ENCODE measurements at places on chromosomes 6 and 20.

DNA sequence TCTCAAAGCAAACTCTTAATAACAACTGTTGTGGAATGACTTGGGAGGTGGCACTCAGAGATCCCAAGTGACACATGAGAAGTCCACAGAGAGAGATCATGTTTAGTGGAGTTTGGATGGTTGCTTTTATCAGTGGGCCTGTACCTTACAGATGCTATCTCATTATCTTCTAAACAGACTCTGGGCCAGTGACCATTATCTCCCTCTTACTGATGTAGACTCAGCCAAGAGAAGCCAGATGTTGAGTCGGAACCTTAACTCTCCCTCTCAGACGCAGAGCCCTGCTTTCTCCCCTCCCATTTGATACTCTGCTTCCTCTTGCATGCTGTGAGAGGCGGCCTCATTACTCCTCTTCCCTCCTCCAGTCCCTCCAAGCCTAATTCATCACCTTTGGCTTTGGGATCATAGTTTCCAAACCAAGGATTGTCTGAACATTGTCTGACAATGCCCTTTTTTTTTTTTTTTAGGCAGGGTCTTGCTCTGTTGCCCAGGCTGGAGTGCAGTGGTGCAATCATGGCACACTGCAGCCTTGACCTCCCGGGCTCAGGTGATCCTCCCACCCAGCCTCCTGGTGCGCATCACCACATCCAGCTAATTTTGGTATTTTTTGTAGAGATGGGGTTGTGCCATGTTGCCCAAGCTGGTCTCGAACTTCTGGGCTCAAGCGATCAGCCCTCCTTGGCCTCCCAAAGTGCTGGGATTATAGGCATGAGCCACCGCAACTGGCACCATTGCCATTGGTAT lies 4.5 kb upstream of the DDR1 start:
- DNase-seq = no peak

GRCh38 chr6:109799664-109800063 lies 108.6 kb downstream of the FIG4 start:
- peak; percentile 51 for DNase-seq

DNA sequence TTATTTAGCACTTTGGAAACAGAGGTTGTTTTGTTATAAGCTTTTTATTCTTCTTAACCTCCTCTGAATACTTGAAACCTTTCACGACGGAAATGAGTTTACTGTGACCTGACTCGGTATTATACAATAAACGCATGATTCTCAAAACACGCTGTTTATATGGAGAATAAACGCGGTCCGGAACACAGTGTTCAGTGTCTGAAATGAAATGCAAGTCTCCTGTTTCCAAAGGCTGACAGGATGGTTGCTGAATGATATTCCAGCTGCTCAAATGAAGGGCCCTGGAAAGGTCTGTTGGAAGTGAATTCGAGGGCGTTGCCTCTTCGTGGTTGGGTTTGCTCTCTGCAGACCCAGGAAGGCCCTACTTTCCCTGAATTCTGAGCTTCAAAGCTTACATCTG lies 83.4 kb downstream of the RSPH3 start:
- no peak for DNase-seq

- no peak for DNase-seq
Observed at GRCh38 chr6:110390404-110390803, 25.0 kb downstream of the DDO start.

DNA sequence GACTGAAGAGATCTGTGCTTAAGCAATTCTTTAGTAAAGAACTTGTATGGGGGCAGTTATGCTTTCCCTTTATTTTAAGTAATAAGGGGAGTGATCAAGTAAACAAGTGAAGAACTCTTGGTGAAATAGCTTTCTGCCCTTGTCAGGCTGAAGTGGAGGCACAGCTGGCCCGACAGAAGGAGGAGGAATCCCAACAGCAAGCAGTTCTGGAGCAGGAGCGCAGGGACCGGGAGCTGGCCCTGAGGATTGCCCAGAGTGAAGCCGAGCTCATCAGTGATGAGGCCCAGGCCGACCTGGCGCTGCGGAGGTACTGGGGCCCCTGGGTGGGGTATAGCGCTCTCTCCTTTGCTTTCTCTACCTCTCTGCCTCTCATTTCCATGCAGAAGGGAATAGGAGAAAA lies 143.3 kb downstream of the MYO6 start:
- DNase-seq = no peak

All from NCI-H1417 (cell line).